Hematopoietic multipotent progenitor cell (in vitro differentiated cells): ENCODE measurements at places on chromosomes 5 and 9.
A peak's percentile ranks its signal among the peaks of the same experiment; 100 is the strongest.

- DNase-seq: peak; percentile 42
These were observed 141.5 kb downstream of the GABRG2 start for GRCh38 chr5:162209005-162209605.

- DNase-seq: no peak
These were observed 113.5 kb upstream of the TNPO1 start for GRCh38 chr5:72702881-72703434.

DNA sequence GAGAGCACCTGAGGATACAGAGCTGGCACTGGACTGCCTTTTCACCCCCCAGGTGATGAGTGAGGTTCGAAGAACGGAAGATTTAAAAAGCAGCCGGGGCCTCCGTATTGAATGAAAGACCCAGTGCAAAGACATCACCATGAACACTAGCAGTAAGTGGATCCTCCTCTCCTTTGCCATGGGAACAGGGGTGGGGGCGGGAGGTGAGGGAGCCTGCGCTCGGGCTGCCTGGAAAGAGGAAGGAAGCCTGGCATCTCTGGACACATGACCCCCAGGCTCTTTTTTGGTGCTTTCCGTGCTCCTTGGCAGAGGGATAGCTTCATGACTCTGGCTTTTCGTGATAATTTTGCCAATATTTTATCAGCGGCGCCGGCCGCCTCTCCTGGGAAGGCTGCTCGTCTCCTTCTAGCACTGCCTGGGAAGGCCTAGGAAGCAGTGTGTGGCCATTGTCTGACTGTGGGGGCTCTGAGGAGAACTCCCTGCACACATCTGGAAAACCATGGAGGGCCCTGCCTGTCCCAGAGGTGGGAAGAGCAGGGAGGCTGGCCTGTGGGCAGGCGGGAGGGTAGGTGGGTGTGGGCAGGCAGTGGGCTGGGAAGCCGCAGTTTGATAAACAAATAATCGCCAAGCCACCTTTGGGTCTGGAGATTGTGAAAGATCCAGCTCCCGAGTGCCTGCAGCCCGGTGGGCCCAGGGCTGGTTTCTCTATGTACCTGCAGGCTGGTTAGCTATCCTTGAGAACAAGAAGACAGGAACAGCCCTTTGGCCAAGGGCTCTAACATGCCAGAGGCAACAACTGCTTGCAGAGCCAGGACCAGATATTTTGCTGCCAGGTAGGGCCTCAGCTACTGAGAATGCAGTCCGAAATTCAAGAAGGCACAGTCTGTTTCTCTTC is 911 bp downstream of the ABLIM3 start:
- peak; percentile 53 for DNase-seq

- no peak for DNase-seq
These were observed 573.6 kb upstream of the ARRDC3 start for GRCh38 chr5:91956738-91957137.

GRCh38 chr9:23380821-23381220 is 445.2 kb downstream of the ELAVL2 start:
- DNase-seq: no peak

GRCh38 chr9:113511856-113512761 is 48.6 kb downstream of the RGS3 start:
- peak; percentile 28 for DNase-seq

GRCh38 chr5:172364773-172365172 is 81.2 kb upstream of the UBTD2 start:
- peak; percentile 17 for DNase-seq

DNA sequence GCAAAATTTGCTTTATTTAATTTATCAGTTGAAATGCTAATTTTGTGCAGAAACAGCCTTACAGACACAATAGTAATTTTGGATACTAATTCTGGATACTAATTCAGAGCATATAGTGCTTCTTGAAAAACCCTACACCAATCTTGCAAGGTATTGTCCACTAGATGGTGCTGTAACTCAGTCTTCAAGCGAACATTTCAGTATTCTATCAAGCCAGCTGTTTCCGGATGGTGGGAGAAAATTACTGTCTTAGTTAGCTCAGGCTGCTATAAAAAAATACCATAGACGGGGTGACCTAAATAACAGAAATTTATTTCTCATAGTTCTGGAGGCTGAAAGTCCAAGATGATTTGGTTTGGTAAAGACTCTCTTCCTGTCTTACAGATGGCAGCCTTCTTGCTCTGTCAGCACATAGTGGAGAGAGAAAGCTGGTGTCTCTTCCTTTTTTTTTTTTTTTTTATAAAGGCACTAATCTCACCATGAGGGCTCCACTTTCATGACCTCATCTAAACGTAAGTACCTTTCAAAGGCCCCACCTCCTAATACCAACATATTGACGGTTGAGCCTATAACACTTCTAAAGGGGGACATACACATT is 1306.5 kb upstream of the CDH9 start:
- DNase-seq: no peak

DNA sequence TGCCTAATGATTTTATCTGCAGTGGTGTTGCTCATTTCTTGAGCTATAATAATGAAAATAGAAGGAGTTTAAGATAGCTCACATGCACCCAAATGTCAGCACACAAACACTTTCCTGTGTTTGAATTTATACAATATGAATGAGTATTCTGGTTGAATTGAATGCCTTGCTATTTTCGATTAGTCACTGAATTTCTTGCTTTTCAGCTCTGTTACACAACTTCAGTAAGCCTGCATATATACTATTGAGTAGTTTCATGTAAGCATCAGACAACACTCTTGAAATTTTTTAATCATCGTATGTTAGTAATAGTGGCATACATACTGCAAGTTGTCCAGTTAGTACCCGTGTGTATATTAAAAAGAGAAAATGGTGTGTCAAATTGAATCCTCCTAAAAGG is 281.5 kb upstream of the GRIA1 start:
- no peak for DNase-seq

DNA sequence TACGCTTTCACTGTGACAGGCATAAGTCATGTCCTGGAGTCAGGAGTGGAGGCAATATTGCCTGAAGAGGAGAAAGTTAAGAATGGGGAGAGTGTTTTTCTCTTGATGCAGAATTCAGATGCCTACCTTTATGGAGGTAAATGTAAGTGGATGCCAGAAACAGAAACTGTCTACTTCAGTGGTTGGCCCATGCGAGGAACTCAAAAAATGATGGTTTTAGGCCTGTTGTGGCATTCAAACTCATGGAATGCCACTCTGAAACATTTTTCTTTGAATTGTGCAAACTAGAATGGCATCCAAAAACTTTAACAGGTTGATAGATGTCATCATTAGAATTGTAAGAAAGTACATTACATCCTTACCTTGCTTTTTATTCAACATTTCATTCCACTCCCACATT is 47.7 kb upstream of the NTRK2 start:
- no peak for DNase-seq

- DNase-seq: no peak
These were observed 697.3 kb downstream of the CETN3 start for GRCh38 chr5:89712134-89712700.

- DNase-seq: no peak
These were observed 364.9 kb downstream of the ARRDC3 start for GRCh38 chr5:91018200-91018599.

DNA sequence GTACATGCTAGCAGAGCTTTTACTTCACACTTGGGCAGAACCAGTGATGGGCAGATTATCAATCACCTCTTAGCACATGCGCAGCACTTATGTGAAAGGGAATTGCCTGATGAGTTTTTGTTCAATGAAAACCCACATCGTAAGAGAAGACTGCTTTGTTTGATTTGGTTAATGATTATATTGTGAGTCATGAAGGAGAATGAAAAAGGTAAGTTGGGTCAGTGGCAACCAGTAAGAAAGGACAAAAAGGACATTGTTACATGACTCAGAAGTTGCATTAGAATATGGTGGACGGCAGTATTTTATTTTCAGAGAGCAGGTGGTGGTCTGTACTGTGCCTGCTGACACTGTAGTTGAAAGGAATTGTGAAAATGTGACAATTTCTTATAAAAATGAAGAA is 127.4 kb downstream of the AOPEP start:
- DNase-seq: no peak

GRCh38 chr9:36874921-36875320 is 159.1 kb downstream of the PAX5 start:
- DNase-seq: no peak
